ENCODE measurements at places on chromosomes 2 and 18.

GRCh38 chr2:30368258-30368657 lies 78.8 kb upstream of the LCLAT1 start:
- no peak for DNase-seq

GRCh38 chr2:28436525-28437051 lies 43.9 kb downstream of the FOSL2 start:
- no peak for DNase-seq

DNA sequence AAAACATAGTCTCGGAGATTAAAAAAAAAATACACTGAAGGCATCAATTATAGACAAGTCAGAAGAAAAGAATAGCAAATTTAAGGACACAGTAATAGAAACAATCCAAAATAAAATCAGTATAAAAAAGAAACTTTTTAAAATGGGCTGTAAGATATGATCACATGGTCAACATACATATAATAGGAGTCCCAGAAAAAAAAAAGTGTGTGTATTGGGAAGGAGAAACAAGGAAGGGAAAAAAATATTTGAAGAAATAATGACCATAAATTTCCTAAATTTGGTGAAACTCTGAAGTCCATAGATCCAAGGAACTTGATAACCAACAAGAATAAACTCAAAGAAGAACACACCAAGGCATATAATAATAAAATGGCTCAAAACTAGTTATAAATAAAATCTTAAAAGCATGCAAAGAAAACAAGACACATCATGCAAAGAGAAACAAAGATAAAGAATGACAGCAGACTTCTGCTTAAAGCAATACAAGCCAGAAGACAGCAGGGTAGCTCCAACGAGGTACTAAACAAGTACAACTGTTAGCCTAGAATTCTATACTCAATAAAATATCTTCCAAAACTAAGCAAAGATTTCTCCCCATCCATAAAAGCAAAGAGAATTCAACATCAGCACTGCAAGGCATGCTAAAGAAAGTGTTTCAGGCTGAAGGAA lies 115.1 kb downstream of the NBAS start:
- no peak for DNase-seq

GRCh38 chr2:9251154-9252001 lies 44.8 kb downstream of the ASAP2 start:
- no peak for DNase-seq

DNA sequence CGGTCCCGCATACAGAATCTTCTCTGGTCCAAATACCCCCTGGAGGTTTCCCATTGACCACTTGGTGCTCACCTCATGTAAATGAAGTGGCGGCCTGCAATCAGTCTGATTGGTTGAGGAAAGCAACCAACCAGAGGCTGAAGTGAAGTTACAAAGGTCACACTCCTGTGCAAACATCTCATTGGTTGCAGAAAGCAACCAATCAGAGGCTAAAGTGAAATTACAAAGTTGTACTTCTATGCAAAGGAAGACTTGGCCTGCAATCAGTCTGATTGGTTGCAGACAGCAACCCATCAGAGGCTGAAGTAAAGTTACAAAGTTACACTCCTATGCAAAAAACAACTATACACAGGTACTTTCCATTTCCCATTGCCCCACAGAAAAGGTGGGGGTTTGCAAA lies 2.5 kb upstream of the SP100 start:
- no peak for DNase-seq

DNA sequence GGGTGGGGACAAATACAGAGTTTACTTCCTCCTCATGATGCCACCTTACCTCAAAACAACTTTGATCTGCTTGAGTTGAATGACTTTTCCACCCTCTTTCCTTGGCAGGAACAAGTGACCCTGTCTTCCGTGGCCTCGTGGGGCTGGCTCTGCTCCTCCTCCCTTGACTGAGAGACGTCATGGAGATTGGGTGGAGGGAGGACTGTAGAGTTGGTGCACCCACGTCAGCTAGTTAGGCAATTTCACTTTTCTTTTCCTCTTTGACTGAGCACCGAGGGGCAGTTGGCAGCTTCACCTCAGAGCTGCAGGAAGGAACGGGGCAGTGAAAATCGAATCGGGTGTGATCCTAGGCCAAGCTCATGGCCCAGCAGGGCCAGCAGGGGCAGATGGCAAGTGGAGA lies at the start of gene SP140:
Gene SP140, plus strand, starts transcription at position 251 of the 400 bp plus-strand sequence. Its CDS starts 109 bp downstream, at position 360.
- DNase-seq: no peak

DNA sequence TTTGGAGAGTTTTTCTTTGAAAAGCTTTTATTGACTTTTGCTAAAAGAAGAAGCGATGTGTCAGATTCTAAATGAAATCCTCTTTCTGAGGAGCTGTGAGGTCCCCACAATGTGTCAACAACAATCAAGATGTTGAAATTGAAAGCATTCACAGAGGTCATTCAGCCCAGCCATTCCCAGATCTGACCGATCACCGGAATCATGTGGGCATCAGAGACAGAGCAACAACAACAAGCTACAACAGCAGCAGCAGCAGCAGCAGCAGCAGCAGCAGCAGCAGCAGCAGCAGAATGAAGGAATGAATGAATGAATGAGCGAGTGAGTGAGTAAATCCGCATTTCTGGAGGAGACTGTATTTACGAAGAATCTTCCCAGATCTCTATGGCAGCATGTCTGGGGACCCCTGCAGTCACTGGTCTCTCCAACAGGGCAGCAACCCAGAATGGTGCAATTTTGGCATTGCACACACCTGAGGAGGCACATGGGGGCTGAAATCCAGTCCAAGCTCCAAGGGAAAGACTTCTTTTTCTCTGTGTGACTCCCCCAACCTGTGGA lies 299.0 kb downstream of the MYCN start:
- no peak for DNase-seq

GRCh38 chr2:106160786-106161261 lies 33.3 kb downstream of the UXS1 start:
- no peak for DNase-seq

DNA sequence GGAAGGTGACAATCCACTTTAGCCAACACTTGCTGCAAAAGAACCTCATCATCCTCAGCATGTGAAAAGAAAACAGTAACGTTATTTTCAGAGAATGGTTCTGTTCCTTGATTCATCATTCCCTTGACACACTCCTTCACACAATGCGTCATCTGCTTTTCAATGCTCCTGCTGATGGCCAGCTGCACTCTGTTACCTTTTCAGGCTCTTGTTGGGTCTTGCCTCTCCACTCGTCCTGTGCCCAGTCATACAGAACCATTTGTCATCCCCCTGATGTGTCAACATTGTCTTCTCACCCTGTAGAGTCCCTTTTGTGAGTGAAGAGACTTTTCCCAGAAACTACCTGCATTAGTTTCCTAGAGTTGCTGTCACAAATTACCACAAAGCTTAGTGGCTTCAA lies 12.2 kb upstream of the DTNA start:
- no peak for DNase-seq

DNA sequence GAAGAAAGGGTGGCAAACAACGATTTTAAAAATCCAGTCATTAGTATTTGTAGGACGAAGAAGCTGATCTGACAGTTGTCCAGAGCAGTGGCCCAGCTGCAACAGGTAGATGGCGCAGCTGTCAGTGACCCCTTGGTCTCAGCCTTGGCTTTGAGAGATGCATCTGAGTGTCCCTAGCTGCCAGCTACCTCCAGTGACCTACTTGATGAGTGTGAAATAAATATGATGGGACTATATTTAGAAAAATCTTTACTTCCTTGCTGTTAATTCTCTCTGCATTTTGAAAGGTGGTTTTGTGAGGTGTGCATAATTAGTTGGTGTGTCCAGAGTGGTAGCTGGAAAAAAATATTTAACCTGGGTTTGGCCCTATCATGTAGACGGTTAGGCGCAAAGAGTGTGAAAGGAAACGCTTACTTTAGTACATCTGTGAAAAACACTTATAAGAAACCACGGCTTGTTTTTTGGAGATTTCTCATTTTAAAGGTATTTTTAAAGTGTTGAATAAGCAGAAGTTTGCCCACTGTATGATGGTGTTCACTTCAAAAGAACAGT lies 963 bp downstream of the INPP1 start:
- DNase-seq: peak; percentile 76

- DNase-seq: no peak
Observed at GRCh38 chr2:46258937-46259776, 38.0 kb upstream of the EPAS1 start.

Data from NCI-H526 treated with DMSO at 0.1 percent for 48 hours (cell line).